ENCODE measurements at places on chromosomes 1 and 21.

- DNase-seq, result no peak
Observed at GRCh38 chr1:38222891-38223290, 176.3 kb upstream of the POU3F1 start.

DNA sequence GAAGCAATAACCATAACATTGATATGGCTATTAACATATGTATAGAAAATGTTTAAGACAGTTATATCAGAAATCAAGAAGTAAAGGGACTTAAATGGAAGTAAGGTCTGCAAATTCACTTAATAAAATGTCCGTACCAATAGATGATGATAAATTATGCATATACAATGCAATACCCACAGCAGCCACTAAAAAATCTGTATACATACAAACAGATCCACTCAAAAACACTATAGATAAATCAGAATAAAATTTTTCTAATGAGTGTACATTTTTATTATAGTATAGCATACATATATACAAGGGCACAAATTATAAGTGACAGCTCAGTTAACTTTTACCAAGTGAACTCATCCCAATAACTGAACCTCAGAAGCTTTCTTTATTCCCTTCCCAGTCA, 6.0 kb downstream of the LORICRIN start:
- DNase-seq, result no peak

- DNase-seq, result no peak
Observed at GRCh38 chr1:30604801-30605440, 118.5 kb downstream of the MATN1 start.

DNA sequence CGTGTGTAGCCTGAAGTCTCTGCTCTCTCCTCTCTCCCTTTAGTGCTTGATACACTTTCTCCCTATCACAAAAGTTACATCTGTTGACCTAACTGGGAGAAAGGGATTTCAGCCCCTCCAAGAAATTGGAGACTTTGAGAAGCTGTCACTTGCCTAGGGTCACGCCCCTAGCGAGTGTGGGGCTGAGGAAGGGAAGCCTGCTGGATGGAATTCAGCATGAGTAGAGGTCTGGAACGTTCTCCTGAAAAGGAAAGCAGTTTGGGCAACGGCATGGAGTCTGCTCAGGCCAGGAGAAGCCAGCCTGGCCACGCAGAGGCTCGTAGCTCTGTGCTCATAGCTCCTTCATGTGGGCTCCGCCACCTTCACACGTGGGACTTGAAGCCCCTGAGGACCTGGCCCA, 22.4 kb downstream of the COL16A1 start:
- DNase-seq, result no peak

- DNase-seq, result no peak
Observed at GRCh38 chr21:33984021-33984481, 68.4 kb upstream of the ATP5PO start.

- DNase-seq, result peak; percentile 22
Observed at GRCh38 chr1:86380257-86380861, 15.8 kb downstream of the ODF2L start.

- DNase-seq, result no peak
Observed at GRCh38 chr1:84269306-84269705, 32.2 kb upstream of the SAMD13 start.

- no peak for DNase-seq
Observed at GRCh38 chr1:155487541-155487940, 75.1 kb downstream of the ASH1L start.

- DNase-seq, result no peak
Observed at GRCh38 chr1:3690282-3691065, 38.2 kb downstream of the TP73 start.

- DNase-seq, result no peak
Observed at GRCh38 chr1:20375563-20375962, 84.9 kb downstream of the VWA5B1 start.

DNA sequence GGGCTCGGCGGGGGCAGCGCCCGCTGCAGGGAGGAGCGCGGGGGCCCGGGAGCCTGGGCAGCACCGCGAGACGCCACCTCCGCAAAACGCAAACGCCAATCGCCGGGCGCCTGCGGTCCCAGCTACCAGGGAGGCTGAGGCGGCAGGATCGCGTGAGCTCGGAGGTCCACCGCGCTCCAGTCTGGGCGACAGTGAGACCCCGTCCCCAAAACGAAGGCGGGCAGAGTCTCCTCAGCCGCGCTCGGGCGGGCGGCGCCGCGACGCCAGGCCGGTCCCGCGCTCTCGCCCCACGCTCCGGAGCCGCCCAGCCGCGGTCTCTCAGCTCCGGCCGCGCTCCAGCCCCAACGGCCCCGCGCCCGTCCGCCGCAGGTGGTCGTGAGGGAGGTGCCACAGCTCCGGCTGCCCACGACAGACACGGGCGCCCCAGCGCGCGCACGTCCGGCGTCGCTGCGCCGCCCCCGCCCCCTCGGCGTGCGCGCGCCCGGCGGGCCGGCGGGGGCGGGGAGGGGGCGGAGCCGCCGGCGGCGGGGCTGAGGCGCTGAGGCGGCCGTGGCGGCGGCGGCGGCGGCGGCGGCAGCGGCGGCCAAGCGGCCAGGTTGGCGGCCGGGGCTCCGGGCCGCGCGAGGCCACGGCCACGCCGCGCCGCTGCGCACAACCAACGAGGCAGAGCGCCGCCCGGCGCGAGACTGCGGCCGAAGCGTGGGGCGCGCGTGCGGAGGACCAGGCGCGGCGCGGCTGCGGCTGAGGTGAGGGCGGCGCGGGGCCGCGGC, at the start of gene ADARB1:
TSS of gene ADARB1 (plus strand) at position 533 of the 770 bp plus-strand sequence. CDS start 97,077 bp downstream, outside the sequence.
- peak; percentile 75 for DNase-seq
